ENCODE measurements at places on chromosomes 4 and X.

DNA sequence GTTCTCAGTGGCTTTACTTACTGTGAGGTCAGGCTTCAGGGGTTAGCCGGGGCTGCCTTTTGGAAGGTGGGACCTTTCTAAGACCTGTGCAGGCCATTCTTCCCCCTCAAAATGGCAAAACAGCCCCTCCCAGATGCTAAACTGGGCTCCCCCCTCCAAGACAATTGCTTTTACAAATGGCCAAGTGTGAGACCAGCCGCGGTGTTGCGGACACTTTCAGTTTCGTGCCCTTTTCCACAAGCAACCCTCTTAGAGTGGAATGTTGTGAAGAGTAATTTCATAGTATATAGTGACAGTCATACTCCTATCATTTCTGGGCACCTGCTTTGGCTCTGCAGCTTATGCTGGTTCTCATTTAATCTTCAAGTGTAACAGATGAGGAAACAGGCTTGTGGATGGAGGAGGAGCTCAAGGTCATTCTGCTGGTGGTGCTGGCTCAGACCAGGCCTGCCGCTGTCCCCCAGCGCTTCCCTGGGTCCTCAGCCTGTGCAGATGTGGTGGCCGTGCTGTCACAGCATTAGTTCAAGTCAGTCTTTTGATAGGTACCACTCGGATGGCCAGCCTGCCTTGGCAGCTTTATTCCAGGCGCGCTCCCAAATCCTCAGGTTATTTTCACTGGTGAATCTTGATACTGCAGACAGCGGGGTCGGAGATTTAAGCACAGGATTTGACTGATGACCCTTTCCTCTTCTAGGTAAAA, 55.0 kb upstream of the TADA2B start:
- H3K4me3 ChIP-seq: peak overlapping the region; percentile 96
- no peaks in the 10 kb centered on the region for H3K27me3 ChIP-seq
- no peak overlapping the region for H3K27ac ChIP-seq
- peaks cover 77% of the 10 kb centered on the region for H3K4me1 ChIP-seq
- peaks cover 17% of the 10 kb centered on the region for H3K36me3 ChIP-seq
- no peak for DNase-seq

DNA sequence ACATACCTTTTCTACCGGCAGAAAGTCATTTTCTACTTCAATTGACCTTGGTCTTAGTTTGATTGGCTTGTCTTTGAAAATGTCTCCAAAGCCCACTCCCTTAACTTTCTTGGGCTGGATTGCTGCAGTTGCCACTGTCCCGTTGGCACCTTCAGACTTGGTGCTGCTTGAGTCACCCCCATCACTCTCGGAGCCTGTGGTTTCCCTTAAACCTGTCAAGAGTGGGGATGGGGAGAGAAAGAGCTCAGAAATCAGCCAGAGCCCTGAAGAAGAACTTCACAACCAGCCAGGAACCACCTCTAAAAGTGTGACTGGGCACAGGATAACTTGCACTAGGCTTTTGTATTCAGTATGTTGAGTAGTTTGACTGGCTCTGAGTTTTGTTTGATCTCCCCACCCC, 168.5 kb upstream of the MAP3K15 start:
- DNase-seq: peak; percentile 73
- no peaks in the 10 kb centered on the region for H3K27me3 ChIP-seq
- H3K27ac ChIP-seq: peak overlapping the region; percentile 90
- peaks cover 62% of the 10 kb centered on the region for H3K4me1 ChIP-seq
- H3K4me3 ChIP-seq: peak overlapping the region; percentile 69

DNA sequence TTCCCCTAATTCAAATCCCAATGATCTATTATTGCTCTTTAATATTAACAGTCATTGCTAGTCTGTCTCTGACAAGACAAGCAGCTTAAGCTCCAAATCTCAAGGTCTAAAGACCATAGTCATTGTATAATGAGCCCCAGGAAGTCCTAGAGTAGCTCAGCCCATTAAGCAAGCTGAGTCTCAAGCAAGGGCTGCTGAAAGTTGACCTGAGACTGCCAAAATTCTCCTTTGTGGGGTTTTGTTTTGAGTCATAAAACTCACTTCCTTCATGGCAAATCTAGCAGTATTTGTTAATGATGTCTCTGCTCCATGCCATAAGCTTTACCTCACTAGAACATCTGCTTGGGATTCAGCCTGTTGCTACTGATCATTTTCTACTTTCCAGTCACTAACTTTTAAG, 313.2 kb downstream of the ANTXR2 start:
- no peak overlapping the region for H3K27ac ChIP-seq
- no peak overlapping the region for H3K4me3 ChIP-seq
- no peaks in the 10 kb centered on the region for H3K36me3 ChIP-seq
- no peak for DNase-seq

DNA sequence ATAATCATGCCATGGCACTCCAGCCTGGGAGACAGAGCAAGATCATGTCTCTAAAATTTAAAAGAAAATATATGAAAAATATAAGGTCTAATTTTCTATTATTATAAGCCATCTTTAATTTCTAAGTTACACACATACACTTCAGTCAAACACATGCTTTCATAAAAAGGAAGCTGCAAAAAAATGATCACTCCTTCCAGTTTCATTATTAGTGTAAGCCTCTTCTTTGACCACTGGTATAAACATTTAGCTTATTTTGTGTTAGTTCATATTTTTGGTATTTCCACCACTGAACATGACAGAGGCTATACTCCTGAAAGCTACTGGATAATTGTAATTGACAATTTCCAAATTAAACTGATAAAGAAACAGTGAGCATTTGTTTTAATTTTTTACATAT, 163.3 kb upstream of the USP38 start:
- peaks cover 11% of the 10 kb centered on the region for H3K4me1 ChIP-seq
- H3K27me3 ChIP-seq: no peaks in the 10 kb centered on the region
- DNase-seq: no peak
